ENCODE measurements at places on chromosomes 13 and 19.

GRCh38 chr19:35143231-35143715, at the start of gene FXYD7:
FXYD7 (plus strand) TSS chr19:35143255; CDS start chr19:35143334, 79 bp downstream.
- DNase-seq = no peak

- DNase-seq = no peak
Observed at GRCh38 chr19:40687525-40688016, 2.9 kb downstream of the NUMBL start.

DNA sequence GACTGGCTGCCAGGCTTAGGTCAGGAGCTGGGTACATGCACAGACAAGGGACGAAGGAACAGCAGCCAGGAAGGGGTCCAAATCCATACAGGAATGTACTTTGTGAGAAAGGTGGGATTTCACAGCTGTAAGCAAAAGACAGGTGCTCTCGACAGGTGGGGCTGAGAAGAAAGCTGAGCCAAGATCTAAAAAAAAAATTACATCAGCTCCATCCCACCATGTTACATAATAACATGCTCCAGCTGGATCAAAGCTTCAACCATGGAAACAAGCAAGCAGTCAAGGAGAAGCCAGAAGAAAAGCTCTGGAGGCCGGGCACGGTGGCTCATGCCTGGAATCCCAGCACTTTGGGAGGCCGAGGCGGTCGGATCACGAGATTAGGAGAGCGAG, 8.0 kb downstream of the UBXN6 start:
- no peak for DNase-seq

DNA sequence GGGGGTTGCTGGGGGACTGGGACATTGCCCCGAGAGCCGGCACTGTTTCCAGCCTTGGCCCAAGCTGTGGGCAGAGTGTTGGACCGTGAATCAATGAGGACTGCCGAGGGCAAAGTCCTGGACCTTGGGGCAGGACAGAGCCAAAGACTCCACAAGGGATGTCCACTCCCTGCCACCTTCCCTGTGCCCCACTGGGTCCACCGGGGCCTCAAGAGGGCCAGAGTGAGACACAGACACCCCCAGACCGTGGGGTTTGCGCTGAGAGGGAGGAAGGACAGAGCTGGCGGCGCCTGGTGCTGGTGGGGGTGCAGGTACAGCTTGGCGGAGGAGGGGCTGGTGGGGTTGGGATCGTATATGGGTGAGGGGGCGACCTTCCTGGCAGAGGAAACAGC, 11.8 kb downstream of the MAST3 start:
- no peak for DNase-seq

- DNase-seq = no peak
Observed at GRCh38 chr19:30679153-30679702, 307.0 kb downstream of the ZNF536 start.
